ENCODE measurements at places on chromosomes 3 and 15.
A peak's percentile ranks its signal among the peaks of the same experiment; 100 is the strongest.

- DNase-seq, result no peak
Measured at GRCh38 chr15:67242708-67243111, 11.8 kb downstream of the AAGAB start.

GRCh38 chr3:34312684-34313083 is 514.3 kb downstream of the PDCD6IP start:
- no peak for DNase-seq

GRCh38 chr3:127789990-127790881 is 32.1 kb downstream of the MGLL start:
- no peak for DNase-seq

DNA sequence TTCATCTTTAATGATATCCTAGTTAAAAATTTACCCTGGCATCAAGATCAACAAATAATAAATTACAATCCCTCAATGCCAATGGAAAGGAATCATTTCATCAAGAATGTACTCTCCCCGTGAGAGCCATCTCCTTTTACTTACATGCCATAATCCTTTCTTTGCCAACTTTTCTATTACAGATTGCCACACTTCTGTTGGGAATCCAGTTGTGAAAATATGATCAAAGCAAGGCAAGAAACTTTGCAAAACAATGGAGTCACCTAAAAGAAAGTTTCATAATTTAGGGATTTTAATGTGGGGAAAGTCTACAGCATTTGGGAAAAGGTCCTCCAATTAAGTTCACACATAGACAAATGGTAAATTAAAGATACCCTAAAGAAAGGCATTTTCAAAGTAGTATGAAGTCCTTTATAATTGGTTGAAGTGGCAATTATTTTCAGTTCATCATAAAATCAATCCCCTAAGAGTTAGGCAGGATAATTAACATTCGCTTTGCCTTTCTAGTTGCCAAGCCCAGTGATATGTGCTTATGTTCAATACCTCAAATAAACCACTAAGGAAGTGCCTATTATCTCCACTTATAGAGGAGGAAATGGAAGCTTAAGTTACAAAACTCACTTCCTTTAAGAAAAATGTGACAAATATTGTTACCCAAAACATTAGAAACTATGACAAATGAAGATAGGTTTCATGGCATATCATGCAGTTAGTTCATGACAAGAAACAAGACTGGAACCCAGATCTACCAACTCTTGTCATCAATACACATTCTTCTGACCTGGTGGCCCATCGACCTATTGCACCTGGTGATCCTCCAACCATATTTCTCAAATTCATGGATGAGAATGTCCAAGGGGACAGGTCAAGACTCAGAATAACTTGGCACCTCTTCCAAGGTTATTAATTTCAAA is 49.1 kb downstream of the TRANK1 start:
- no peak for DNase-seq

DNA sequence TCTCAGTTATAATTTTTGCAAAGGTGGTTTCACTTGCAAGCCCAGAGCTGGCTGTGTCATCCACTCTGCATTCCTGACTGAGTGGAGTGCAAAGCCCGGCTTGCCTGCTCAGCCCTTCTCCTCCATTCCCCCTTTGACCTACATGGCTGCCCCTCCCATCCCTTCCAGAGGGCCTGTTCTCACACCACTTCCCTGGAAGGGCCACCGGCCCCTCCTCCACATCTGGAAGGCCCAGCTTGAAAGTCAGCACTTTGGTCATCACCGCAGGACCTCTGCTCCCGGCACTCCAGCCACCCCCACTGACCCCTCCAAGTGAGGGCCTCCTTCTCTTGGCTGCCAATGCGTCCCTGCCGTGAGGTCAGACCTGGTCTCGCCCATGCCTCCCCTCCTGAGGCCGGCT is 74.1 kb upstream of the RNF7 start:
- no peak for DNase-seq

DNA sequence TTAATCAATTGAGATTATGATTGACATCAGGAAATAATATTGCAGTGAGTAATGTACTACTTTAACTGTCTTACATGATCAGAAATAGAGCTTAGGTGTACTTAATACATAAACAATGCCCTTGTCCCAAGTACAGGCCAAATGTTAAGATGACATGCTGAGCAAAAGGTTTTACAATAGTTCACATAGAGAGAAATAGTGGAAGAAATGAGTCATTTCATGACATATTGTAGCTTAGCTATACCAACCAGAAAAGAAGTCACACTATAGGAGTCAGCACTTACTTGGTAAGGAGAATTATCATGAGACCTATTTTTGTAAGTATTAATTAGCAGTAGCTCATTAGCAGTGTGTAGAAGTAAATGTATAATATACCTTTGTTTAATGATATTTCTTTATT is 96.4 kb upstream of the NANOGP8 start:
- DNase-seq, result no peak

GRCh38 chr15:63469190-63469589 is 35.2 kb upstream of the USP3 start:
- peak; percentile 24 for DNase-seq

All from activated CD8-positive, alpha-beta memory T cell treated with anti-CD3 and anti-CD28 coated beads, Interleukin-2, amount 50 U/mL, for 4 hours (primary cell).